ENCODE measurements at places on chromosomes 2 and 18.

DNA sequence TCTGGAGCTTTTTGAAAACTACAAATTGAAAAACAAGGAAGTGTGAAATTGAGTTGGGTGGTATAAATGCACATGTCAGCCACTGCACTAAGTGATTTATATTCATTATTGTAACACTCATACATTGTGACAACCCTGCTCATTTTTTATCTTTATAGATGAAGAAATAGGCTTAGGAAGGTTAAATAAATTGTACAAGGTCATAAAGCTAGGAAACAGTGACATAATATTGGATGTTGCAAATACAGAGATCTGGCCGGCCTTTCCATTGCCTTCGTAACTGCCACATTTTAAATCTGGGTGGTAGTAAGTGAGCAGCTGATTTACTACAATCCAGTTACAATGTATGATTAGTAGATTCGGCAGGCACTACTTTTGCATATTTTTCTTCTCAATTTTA lies 76.6 kb upstream of the LPIN2 start:
- H3K27me3 ChIP-seq, result no peaks in the 10 kb centered on the region
- no peak for DNase-seq
- peaks cover 1% of the 10 kb centered on the region for H3K36me3 ChIP-seq
- H3K4me1 ChIP-seq, result no peaks in the 10 kb centered on the region

GRCh38 chr2:27264753-27265535 lies 2.1 kb upstream of the SLC30A3 start:
- H3K4me1 ChIP-seq, result no peaks in the 10 kb centered on the region
- H3K4me3 ChIP-seq, result no peak overlapping the region
- DNase-seq, result peak; percentile 68
- no peak overlapping the region for H3K27ac ChIP-seq

DNA sequence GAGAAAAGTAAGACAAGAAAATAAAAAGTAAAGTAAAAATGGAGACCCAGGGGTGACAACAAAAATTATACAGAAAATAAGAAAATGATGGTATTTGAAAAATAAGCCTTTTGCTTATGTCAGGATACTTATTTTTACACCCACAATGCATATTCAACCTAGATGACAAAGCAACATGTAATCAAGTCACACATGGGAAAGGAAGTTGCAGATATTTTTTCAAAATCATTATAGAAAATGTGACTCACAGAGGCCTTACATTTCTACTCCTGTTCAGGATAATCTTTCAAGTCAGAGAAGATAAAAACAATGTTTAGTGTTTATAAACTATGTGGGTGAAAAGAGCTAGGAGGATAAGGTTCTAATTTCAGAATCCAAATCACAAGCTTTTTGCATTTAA lies 275.3 kb upstream of the UBE2E3 start:
- H3K4me1 ChIP-seq, result no peaks in the 10 kb centered on the region
- DNase-seq, result no peak
- no peaks in the 10 kb centered on the region for H3K27me3 ChIP-seq
- no peaks in the 10 kb centered on the region for H3K36me3 ChIP-seq
- H3K4me3 ChIP-seq, result no peak overlapping the region

DNA sequence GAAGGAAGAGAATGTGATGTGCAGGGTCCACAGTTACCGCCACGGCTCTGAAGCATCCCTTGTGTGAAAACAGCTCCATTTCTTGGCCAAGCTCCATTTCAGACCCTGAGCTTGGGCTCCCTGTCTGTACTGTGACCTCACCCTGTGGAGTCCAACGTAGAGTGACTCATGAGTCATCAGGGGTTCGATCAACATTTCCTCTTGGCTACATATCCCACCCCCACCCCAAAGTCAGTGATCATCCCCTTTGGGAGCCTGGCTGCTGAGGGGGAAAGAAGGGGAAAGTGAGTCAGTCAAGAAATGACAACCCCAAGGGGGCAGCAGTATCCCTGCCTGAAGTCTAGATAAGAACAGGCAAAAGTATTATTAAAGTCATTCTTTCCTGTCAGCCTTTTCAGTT lies 62.2 kb downstream of the PAPOLG start:
- no peak overlapping the region for H3K4me3 ChIP-seq
- H3K4me1 ChIP-seq, result no peaks in the 10 kb centered on the region
- no peak overlapping the region for H3K27ac ChIP-seq
- no peaks in the 10 kb centered on the region for H3K36me3 ChIP-seq
- DNase-seq, result no peak
